ENCODE measurements at places on chromosomes 2 and 18.

- DNase-seq, result no peak
Observed at GRCh38 chr2:10091182-10091888, 11.1 kb upstream of the CYS1 start.

GRCh38 chr2:130987519-130988425 is 105.5 kb downstream of the FAM168B start:
- DNase-seq, result no peak

GRCh38 chr18:54151376-54151775 is 73.1 kb downstream of the MBD2 start:
- DNase-seq, result no peak

GRCh38 chr2:219171231-219171651 is 1.4 kb upstream of the SLC23A3 start:
- DNase-seq, result peak; percentile 86

- DNase-seq, result no peak
Observed at GRCh38 chr2:85430752-85431569, 12.4 kb downstream of the SH2D6 start.

GRCh38 chr2:9809448-9810088 is 33.7 kb upstream of the TAF1B start:
- no peak for DNase-seq

- DNase-seq, result no peak
Observed at GRCh38 chr2:181376999-181377398, 80.2 kb upstream of the ITGA4 start.

DNA sequence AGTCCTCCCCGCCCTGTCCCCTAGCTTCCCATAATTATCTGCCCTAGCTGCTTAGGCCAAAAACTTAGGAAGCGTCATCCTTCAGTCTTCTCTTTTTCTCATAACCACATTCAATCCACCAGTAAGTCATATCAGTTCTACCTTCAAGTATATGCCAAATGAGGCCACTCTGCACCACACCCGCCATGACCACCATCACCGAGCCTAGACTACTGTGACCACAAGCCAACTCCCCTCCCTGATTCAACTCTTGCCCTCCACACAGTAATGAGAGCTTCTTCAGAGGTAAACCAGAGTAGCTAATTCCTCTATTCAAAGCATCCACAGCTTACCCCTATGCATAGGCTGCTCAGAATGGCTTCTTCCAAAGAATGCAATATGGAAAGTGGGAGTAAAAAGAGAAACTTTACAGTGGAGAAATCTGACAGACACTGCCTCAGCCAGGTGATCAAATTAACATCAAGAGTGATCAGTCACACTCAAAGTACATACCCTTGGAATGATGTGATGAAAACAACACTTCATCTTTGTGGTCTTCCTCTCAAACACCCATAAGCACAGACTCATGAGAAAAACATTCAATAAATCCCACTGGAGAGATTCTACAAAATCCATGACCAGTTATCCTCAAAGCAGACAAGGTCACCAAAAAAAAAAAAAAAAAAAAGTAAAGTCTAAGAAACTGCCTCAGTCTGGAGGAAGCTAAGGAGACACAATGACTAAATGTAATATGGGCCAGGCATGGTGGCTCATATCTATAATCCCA is 17.7 kb downstream of the MBOAT2 start:
- DNase-seq, result peak; percentile 36

- DNase-seq, result no peak
Observed at GRCh38 chr2:229405796-229406195, 134.7 kb upstream of the PID1 start.

GRCh38 chr2:45681675-45682074 is 30.2 kb downstream of the PRKCE start:
- peak; percentile 91 for DNase-seq

GRCh38 chr18:8290913-8291312 is 318.3 kb upstream of the RAB12 start:
- DNase-seq, result no peak

- DNase-seq, result no peak
Observed at GRCh38 chr18:45651275-45651674, 36.0 kb downstream of the SLC14A2 start.

DNA sequence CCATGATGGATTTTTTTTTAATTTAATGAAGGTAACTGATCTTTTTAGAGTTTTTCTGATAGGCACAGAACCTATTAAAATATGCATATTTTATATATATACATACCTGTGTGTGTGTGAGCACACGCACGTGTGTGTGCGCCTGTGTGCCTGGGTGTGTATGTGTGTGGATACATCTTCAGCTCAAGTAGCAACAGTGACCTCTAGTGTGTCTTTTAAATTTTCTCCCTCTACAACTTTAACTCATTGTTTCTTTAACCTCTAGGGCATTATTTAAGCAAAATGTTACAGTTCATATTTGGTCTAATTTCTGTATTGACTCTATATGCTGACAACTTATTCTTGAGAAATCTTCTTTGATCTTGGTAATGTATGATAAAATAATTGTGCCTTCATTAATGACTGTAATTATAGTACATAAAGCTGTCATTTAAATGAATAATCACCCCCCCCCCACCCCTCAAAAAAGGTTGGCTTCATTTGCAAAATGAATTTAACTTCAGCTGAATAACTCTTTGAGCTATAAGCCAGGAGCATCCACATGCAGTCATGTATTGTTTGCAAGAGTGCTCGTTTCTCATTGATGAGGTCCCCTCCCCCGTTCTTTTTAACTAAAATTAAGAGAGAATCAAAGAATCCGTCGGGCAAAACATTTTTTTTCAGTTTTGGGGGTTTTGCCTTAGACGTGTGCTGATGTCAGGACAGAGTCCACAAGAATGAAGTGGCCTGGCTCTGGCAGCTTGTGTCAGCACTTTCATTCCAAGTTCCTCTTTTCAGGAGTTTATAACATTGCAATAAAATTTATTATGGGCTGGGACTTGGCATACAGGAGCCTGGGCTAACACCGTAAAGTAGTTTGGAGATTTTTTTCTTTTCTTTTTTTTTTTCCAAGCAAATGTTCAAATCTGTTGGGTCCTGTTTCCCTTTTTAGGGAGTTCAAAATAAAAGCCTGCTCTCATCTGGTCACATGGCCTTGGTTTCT is 80.0 kb downstream of the ETAA1 start:
- DNase-seq, result peak; percentile 62

DNA sequence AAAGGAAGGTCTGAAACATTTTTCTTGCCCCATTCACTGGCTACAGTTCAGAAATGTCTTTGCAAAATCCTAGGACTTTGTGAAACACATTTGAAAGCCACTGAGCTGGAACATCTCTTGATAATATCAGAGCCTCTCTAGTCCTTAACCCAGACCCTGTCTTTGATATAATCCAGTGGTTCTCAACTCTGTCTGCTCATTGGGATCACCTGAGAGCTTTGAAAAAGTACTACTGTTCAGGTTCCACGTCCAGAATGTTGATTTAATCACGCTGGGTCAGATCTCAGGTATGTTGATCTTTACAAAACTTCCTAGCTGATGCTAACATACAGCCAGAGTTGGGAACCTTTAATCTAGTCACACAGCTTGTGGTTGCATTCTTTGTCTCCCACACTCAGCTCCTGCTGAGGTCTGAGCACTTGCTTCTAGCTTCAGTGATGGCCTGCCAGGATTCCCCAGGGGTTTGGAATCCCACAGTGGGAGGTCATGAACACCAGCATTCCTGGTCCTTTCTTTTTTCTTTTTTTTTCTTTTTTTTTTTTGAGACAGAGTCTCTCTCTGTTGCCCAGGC is 262.7 kb downstream of the SETBP1 start:
- peak; percentile 62 for DNase-seq

GRCh38 chr2:176789751-176790150 is 422.8 kb upstream of the HNRNPA3 start:
- no peak for DNase-seq

DNA sequence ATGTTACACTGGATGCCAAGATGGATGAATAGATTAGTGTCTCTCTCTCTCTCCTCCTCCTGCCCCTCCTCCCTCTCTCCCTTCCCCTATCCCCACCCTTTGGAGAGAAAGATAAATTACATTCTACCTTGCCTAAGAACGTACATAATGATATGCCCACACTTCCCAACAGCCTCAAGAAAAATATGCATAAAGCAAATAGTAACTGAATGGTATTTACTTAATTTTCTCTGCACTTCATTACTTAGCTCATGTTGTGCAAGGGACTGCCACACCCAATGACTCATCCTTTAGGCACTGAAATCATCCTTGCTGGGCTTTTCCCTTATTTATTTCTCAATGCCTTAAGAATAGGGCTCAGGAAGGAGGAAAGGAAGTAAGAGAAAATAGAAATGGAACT is 137.3 kb upstream of the PID1 start:
- DNase-seq, result peak; percentile 92

GRCh38 chr2:217077831-217078407 is 218.1 kb upstream of the TNP1 start:
- DNase-seq, result peak; percentile 62

DNA sequence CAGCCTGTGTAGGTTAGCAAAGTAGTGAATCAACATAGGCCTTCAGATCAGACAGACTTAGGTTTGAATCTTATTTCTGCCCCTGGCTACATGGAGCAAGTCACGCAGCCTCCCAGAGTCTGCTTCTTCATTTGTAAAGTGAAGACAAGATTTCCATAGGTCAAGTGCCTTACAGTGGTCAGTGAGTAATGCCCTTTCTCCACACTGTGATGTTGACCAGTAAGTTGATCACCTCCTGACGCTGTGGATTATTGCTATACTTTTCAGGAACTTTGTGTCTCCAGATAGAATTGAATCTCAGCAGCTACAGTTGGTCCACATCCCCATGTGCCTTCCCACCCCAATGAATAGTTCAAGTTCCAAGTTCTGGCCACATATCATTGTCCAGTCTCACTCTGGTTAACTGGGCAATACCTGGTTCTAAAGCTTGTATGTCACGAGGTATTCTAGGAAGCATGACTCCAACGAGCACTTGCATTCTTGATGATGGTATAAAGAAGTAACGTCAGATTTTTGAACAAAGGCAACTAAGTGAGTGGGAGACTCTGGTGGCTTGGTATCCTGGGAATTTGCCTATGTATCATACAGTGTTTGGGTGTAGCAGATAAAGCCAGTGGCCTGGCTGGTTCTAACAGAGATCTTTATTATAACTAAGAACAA is 2.1 kb upstream of the CLIP4 start:
- DNase-seq, result peak; percentile 89

GRCh38 chr2:28661589-28662001 is 90.0 kb upstream of the PPP1CB start:
- peak; percentile 89 for DNase-seq

- DNase-seq, result no peak
Observed at GRCh38 chr2:147013696-147014392, 831.0 kb upstream of the ACVR2A start.

- DNase-seq, result no peak
Observed at GRCh38 chr2:18620867-18621632, 31.7 kb upstream of the NT5C1B start.

All from mesenchymal stem cell (in vitro differentiated cells and primary cell).